ENCODE measurements at places on chromosomes 3 and 15.

DNA sequence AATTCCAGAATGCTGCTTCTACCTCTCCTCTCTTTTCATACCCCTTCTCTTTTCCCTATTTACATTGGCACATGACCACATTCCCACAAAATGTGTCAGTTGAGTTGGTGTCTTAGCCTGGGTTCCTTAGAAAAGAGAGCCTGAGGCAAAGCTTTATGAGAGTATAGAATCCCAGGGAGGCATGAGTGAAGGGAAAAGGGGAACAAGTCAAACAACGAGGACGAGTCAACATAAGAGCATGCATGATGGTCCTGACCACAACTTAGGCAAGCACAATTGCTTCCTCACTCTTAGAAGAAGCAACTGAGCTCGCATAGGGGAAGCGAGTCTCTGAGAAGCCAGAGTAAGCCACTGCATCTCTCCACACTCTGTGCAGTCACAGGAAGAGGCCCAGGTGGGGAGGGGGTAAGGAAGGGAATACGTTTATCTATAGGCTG is 15.4 kb upstream of the ZNF774 start:
- DNase-seq = no peak

DNA sequence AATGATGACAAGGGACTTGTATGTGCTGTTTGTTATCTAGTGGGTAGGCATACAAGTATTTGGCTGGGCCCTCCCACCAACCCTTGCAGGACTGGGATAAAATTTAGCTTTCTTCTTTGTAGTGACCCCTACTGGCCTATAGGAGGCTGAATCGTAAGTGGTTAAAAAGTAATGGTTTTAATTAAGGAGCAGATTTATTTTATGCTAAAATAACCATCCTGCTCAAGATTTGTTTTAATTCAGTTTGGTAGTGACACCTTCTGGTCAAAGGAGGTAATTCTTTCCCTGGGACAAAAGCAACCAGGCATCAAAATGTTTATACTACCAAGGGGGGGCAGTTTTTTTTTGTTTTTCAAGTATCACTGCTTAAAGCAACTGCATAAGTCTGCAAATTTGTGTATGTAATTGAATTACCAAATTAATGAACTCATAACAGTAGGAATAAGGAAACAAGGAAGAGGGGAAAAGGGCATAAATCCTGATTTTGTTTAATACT is 70.7 kb downstream of the TOP2B start:
- no peak for DNase-seq

DNA sequence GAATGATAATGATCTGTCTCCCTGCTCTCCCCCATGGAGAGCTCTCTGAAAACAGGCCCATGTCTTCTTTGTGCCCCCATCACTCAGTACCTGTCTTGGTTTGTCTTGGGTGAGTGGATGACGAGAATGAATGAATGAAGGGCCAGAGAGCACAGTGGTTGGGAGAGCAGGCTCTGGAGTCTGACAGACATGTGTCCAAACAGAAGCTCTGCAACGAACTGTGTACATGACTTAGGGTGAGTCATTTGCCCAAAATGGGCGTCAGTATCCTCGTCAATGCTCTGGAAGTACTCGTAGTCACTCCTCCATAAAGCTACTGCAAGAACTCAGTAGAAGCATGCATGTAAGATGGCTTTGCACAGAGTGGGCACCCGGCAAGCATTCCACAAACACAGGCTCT is 170.2 kb upstream of the TLE3 start:
- DNase-seq = no peak

DNA sequence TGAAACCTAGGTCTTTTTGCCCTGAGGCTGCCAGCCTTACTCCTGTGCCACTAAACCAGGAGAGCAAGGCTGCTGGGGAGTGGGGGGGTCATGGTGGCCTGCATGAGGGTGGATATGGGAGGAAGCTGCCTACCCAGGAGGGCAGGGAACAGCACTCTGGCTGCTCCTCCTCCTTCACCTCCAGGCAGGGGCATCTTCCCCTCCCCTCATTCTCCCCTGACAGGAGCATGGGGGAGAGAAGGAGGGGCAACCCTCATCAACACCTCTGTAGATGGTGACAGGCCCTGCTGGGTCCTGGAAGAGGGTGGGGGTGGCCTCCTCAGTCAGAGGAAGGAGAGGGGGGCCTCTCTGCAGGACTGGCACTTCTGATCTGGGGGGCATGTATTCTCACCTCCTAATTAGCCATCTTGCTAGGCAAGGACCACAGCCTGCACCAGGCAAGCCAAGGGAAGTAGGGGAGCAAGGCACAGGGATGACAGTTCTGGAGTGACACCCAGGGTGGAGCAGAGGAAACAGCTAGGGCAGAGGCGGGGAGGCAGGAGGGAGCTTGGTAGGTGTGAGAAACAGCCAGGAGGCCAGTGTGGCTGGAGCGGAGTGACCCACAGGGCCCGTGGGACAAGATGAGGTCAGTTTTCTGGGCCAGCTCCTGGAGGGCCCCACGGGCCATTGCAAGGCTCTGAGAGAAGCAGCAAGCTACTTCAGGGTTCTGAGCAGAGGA is 4.9 kb downstream of the CCDC33 start:
- no peak for DNase-seq

GRCh38 chr3:47782446-47783308 is 984 bp upstream of the SMARCC1 start:
- no peak for DNase-seq

DNA sequence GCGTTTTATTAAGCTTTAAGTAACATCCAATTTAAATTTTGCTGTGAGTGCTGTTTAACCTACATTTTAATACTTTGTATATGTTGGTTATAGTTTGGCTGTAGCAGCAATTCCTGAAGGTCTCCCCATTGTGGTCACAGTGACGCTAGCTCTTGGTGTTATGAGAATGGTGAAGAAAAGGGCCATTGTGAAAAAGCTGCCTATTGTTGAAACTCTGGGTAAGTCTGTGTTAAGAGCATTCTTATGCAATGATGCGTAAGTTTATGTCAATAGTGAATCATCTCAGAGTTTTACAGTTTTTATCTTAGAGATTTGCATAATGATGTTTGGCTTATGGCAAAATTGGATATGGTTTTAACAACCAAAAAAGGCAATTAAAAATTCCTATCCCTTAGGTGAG is 62.7 kb downstream of the ASTE1 start:
- no peak for DNase-seq

DNA sequence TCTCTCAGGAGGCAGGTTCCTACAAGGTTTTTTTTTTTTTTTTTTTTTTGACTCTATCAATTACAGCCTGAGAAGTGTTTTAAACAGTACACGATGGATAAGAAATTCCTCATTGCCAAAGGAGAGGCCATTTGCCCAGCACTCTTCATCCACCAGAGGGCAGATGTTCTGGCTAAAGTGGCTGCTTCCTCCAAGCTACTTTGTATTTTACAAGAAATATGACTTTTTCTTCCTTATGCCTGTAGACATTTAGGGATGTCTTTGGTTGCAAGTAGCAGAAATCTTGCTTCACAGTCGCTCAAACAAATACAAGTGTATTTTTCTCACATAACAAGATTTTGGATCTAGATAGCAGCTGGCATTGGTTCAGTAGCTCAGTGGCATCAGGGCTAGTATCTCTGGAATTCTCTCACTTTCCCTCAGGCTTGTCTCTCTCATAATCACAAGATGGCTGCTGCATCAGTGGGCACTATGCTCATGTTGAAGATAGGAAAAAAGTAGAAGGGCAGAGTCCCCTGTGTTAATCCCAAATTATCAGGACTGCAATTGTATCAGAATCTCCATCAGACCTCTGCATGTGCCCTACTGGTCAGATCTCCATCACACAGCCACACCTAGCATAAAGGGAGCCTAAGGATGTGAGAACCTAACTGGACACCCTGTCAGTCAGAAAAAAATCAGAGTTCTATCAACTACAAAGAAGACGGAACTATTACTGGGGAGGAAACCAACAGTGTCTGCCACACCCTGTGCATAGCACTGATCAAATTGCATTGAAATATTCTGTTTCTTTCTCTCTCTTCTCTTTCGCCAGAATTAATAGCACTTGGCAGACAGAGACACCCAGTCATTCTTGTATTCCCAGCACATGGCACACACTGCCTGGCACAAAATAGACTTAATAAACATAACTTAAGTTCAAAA is 138.9 kb upstream of the COL8A1 start:
- no peak for DNase-seq

- DNase-seq = no peak
Observed at GRCh38 chr3:35800960-35801459, 161.7 kb downstream of the ARPP21 start.

- DNase-seq = no peak
Observed at GRCh38 chr3:133488785-133489367, 84.6 kb upstream of the CDV3 start.

GRCh38 chr3:3799173-3800079 is at the start of gene LRRN1:
LRRN1 (plus strand) TSS chr3:3799431; CDS start chr3:3844642, 45,211 bp downstream.
- DNase-seq = no peak

DNA sequence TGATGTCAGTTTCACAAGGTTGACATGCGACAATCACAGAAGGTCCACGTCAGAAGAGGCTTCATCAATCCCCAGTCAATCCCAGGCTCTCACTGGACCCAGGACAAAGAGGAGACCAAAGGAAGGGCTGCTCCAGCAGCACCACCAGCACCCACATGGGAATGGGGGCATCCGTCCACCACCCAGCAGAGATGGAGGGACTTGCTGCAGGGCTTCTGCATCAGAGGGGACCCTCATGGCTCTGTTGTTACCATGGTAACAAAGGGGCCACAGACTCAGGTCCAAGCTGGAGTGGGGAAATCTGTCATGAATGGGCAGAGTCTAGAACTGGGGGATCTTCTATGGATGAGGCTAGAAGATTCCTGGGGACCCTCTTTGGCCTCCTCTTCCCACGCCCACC is 13.1 kb downstream of the PLA2G4F start:
- DNase-seq = no peak

GRCh38 chr3:31958701-31959152 is 22.3 kb downstream of the OSBPL10 start:
- no peak for DNase-seq

- no peak for DNase-seq
Observed at GRCh38 chr15:62618432-62618831, 424.1 kb upstream of the TPM1 start.

- no peak for DNase-seq
Observed at GRCh38 chr3:27479806-27480543, 4.2 kb downstream of the SLC4A7 start.

GRCh38 chr3:25503898-25504301 is 75.8 kb downstream of the RARB start:
- DNase-seq = no peak

DNA sequence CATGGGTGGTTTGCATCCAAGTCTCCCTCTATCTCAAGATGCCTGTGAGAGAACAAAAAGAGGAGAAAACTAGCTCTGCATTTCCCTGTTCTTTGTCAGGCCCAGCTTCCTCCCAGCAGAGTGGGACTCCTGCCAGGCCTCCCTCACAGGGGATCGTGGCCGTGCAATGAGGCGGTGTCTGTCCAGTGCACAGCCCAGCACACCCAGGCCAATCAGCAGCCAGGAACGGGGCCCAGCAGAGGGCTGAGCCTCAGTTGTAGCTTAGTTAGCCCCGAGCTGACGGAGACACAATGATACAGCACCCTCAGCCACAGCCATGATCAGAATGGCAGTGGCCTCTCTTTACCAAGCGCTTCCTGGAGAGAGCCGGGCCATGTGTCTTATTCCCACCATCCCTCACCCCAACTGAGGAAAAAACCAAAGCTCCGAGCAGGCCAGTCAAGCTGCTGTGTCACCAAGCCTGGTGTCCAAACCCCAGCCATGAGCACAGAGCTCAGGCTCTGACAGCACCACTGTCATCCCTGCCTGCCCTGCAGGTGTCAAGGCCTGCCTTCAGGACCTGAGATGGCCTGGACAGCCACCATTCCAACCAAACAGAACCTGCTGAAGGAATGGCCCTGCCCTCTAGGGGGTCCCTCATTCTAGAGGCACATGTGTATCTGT is 71.1 kb downstream of the DNAJB8 start:
- no peak for DNase-seq

DNA sequence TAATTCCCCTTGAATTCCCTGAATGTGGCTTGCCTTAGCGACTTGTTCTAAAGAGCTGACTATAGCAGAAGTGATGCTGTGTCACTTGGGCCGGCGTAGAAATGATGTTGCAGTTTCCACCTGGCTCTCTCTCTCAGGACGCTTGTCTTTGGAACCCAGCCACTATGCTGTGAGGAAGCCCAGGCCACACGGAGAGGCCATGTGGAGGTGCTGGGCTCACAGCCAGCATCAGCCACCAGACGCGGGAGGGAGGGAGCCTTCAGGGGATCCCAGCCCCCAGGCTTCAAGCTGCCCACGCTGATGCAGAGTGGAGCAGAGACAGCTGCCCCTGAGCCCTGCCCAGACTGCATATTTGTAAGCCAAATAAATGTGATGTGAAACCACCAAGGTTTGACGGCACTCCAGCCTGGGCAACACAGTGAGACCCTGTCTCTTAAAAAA is 18.6 kb downstream of the RNU5B-1 start:
- no peak for DNase-seq

DNA sequence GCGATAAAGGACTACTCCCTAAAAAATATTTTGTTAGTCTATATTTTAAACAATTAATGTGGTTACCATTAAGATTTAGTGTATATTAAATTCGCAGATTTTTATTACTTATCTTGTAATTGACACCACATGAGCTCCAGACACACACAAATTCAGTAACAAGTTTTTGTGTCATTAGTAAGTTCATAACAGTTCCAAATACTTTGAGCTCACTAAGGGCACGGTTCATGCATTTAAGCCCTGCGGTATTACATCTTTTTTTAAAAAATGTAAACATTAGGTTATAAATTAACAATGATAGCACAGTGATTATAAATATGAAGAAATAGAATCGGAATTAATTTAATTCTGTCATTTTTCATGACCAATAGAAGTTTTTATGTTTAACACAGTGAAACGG is 317.3 kb downstream of the ZNF385D start:
- DNase-seq = no peak

DNA sequence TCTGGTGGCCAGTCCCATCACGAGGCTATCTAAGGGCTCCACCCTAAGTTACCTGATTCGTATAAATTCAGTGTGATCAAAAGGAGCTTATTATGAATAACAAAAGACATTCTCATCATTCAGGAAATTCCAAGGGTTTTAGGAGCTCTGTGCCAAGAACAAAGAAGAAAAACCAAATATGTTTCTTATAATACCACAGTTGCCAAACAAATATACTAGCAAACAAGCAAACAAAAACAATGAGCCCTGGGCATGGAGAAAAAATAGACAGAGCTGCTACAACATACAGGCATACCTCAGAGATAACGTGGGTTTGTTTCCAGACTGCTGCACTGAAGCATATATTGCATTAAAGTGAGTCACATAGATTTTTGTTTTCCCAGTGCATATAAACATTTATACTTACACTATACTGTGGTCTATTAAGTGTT is 20.2 kb upstream of the CFAP161 start:
- no peak for DNase-seq

- no peak for DNase-seq
Observed at GRCh38 chr15:85778107-85778776, 16.5 kb downstream of the KLHL25 start.

- DNase-seq = peak; percentile 58
Observed at GRCh38 chr3:9503283-9503682, 50.3 kb downstream of the LHFPL4 start.

- DNase-seq = no peak
Observed at GRCh38 chr15:67134871-67135492, 69.6 kb downstream of the SMAD3 start.

DNA sequence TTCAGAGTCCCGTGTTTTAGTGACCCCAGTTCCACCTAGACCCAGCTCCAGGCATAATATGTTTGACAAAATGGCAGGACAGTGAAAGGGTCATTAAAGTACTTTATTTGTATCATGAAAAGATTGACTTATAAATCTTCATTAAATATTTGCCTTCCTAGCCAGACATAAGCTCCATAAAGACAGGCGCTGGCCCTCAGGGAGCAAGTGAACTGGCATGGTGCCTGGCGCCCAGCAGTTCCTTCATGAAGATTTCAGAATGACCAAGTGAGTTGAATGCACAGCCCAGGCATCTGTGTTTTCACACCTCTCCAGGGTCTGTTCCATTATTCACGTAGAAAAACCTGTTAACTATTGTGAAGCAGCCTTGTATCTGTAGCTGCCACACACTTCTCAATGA is 166.2 kb downstream of the GAP43 start:
- no peak for DNase-seq

All from activated T-helper 1 cell treated with anti-CD3 and anti-CD28 coated beads, Interleukin-2, amount 50 U/mL, for 16 hours (primary cell).